ENCODE measurements at places on chromosomes 1 and 21.

GRCh38 chr21:36927719-36928117 is 38.8 kb downstream of the HLCS start:
- DNase-seq, result peak; percentile 89

DNA sequence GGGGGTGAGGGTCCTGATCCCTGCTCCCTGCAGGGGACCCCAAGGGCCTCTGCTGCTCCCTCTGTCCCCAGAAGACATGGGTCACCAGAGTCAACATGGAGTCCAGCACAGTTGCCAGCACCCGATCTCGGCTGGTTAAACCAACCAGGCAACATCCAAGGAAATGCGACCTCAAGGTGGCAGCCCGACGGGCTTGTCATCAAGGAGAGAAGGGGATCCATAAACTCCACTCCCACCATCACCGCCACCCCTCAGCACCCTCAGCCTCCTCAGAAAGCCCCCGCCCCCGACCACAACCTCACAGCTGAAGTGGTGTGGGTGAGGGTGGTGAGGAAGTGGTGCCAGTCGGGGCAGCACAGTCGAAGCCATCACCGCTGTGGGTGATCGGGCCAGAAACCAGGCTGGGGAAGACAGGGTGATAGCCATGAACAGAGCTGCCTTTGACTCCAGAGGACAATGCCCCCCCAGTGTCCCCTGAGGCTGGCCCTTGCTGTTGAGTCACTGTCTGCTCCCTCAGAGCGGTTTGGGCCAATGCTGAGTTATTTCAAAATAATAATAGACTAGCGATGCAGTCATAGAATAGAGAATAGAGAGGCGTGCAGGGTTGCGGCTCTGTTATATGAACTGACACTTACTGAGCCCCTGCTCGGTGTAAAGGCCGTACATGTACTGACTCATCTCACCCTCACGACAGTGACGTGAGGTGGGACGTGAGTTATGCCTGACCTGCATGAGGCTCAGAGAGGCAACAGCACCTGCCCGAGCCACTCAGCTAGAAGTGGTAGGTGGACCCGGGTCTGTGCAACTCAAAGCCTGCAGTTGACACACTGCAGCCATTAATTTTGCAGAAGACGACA is 88.7 kb upstream of the IFFO2 start:
- no peak for DNase-seq

- DNase-seq, result peak; percentile 11
Measured at GRCh38 chr1:35568975-35569395, 4.1 kb upstream of the TFAP2E start.

GRCh38 chr1:228652116-228652515 is 83.2 kb upstream of the RHOU start:
- DNase-seq, result no peak

DNA sequence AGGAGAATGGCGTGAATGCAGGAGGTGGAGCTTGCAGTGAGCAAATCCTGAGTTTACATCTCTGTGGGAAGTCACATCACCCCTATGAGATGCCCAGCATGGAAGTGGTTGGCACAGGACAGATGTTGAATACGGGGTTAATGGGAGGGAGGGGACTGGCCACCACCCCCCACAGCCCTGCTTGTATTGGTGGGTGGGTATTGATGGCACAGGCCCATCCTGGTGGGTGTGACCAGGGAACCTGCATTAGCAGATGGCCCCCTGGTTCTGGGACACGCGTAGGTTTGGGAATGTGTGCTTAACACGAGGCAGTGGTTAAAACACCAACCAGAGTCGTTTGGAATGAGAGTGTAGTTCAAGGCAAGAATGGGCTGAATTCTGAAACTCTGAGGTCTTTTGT is 117.9 kb downstream of the PRDM2 start:
- no peak for DNase-seq

DNA sequence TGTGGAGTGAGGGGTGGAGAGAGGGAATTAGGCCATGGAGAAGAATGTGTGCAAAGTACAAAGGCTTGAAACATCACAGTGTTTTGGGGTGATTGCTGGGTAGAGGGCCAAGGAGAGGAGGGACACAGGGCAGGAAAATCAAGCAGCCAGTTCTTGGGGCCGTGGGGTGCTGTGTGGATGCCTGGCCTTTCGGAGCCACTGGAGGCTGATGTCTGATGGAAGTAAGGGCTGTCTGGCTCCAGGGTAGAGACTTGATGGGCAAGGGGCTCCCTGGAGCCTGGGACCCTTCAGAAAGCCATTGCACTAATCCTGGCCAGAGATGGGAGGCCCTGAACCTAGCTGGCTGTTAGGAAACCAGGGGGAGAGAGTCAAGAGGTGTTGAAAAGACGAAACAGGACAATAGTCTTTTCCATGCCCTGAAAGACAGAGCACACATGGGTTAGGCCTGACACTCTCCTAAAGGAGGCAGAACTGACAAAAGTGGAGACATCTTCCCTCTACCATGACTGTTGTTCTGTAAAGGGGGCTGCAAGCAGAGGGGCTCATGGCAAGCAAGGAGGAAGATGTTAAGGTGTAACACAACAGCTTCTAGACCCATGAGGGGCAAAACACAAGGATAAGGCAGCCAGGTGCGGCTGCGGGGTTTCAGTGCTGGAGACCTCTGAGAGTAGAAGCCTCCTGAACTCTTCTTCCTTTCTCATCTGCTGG is 21.0 kb downstream of the ATF3 start:
- no peak for DNase-seq

Measured in AG09319 (cell line).